Glomerular endothelial cell (primary cell): ENCODE measurements at places on chromosomes 6 and 20.

DNA sequence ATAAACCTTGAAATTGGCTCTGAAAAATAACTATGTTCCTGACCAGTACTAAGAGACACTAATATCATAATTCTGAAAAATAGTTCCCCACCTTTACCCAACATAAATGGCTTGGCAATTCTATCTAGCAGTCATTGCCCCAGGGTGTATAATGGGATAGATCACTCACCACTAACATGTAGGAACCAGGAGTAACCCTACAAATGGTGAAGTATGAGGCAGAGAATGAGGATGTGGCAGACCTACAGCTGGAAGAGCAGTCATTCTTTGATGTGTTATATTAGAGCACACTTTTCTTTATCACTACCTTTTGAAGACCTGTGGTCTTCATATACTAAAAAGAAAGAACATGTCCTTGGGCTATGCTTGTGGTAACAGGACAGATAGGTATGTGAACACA, 136.5 kb upstream of the SYNDIG1 start:
- no peak for DNase-seq

DNA sequence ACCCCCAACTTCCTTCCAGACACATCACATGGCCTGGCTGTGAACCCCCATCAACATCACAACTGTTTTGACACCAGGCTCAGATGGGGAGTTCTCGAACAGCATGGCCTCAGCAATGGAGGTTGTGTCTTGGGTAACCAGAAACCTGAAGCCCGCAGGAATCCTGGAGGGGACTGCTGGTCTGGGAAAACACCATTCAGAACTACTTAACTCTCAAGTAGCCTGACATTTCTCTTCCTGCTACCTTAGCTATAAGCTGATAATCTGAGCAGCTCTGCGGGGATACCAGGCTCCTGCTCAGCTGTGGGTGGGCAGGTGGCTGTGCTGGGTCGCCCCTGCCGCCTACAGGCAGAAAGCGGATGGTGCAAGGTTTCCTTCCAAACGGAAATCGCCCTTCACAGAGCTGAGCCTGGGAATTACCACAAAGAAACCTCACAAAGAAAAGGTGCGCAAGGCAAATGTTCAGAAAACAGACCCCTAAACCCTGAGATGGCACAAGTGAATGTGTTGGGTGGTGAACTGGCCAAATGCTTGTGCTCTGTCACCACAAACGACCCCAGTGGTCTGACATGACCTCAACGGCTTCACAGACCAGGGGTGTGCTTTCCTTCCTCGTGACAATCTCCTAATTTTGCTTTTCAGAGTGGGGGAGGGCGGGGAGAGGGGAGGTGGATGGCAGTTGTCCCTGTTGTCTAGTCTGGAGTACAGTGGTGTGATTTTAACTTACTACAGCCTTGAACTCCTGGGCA, 29.5 kb downstream of the SNX5 start:
- DNase-seq = no peak

DNA sequence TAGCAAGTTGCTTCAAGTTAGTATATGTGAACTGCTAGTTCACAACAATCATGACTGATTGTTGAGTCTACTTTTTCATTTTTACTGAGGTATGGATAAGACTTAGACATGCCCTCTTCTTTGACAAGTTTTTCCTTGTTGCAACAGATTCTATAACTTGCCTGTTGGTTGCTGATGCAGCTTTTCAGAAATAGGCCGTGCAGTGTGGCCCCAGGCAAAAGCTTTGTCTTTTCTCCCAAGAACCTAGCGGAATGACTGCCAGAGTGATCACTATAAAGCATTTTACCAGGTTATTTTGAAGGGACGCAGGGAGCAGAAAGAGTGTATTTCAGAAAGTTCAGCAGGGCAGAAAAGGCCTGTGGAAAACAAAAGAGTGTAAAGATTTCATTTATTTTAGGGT, 16.0 kb downstream of the HECA start:
- no peak for DNase-seq

GRCh38 chr20:13831476-13831875, 46.6 kb downstream of the NDUFAF5 start:
- DNase-seq = no peak

GRCh38 chr6:34172961-34173775, 27.3 kb upstream of the GRM4 start:
- DNase-seq = no peak

- DNase-seq = no peak
These were observed 395.3 kb downstream of the GJA1 start for GRCh38 chr6:121830736-121831135.

GRCh38 chr6:71277926-71278600, 10.5 kb upstream of the OGFRL1 start:
- no peak for DNase-seq

GRCh38 chr20:49843770-49844380, 31.2 kb downstream of the SLC9A8 start:
- DNase-seq = no peak

- DNase-seq = no peak
These were observed 4.8 kb downstream of the TRIM10 start for GRCh38 chr6:30156262-30156599.

- DNase-seq = no peak
These were observed 54.9 kb upstream of the PDE10A start for GRCh38 chr6:165717732-165718465.

- DNase-seq = no peak
These were observed 56.4 kb upstream of the NNAT start for GRCh38 chr20:37464611-37465010.

GRCh38 chr20:21608777-21609176, 94.9 kb upstream of the NKX2-2 start:
- no peak for DNase-seq

DNA sequence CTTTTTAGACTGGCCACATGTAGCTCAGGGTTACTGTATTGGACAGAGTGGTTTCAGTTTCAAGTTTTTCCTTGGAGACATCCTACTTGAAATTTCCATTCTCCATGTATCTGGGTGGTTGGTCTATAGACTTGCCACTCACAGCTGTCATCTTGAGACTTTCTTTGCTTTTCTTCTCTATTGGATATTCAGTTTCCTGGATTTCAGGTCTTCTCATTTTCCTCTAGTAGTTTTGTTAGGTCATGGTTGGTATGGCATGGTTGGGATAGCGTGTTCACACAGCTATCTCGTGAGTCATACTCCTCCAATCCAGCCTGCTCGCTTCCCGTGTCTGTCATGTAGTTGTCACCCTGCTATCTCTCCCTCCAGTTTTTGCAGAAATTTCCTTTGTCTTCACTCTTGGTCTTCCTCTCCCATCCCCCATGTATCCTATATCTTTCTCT, 48.3 kb downstream of the PTPN1 start:
- no peak for DNase-seq

GRCh38 chr6:18763086-18763485, 375.9 kb downstream of the RNF144B start:
- no peak for DNase-seq

DNA sequence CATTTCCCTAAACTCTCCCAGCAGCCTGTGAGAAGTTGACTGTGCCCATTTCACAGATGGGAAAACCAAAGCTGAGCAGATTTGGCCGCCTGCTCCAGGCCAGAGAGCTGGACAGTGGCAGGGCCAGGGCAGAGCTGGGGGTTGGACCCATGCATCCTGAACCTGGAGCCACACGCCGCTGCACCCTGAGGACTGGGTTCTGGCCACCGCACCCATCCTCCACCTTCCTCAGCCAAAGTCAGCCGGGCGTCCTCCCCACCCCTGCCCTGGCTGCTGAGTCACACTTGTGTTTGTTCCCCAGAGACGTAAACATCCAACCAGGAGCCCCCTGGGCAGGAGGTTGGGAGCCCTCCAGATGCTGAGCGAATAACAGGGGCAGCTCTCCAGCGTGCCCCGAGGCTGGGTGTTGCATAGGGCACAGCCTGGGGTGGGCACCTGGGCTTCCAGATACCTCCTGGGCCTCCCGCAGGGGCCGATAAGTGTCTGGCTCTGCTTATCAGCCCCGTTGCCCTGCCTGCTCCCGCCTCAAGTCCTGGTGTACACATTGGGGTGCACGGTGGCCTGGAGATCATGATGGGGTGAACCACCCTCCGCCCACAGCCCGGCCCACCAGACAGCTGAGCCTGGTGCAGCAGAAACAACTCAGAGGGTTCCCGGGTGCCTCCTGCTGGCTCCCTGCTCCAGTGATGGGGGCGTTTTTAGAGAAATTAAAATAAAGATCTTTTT, 23.8 kb downstream of the RBM38 start:
- DNase-seq = no peak
